ENCODE measurements at places on chromosomes 2 and 18.

DNA sequence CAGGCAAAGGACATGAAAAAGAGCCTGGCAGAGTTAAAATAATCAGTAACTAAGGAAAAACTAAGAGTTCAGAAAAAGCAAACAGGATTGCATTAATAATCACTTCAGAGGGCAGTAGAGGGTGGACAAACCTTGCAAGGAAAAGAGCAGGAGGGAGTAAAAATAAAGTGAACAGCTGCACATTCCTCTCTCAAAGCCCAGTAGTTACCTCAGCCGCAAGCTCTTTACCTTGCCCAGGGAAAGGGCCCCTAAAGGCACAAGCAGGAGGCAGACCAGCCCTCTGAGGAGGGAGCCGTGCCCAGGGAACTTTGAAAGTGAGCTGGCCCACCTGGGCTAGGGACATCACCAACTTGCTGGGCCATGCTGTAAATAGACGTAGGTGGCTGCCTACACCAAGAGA, 196.9 kb downstream of the C1D start:
- no peak for DNase-seq

DNA sequence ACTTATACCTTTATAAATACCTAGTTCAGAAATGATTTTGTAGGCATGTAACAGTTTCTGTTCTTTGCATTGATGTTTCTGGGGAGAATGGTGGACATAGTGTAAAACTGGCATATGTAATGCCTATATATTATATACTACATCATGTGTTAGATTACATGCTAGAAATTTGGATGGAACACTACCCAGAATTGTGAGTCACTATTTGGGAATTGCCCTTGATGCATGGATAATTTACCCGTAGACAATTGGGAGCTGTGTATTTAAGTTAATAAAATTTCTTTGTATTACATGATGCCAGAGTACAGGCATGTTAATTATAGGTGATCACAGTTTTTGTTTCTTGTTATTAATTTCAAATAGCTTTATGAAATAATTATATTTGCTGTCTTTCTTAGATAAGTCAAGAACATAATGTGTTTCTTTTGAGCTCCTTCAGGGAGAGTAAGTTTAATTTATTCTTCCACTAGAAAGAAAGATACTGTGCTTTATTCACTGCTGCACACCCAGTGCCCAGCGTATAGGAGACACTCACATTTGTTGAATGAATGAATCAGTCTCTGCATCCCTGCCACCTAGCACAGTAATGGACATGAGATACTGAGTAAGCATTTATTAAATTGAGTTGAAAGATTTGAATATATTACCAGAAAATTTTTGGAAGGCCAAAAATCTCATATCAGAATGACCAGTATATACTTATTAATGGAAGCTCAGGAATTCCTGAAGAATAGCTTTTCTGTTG, 16.9 kb downstream of the ACSL3 start:
- no peak for DNase-seq

DNA sequence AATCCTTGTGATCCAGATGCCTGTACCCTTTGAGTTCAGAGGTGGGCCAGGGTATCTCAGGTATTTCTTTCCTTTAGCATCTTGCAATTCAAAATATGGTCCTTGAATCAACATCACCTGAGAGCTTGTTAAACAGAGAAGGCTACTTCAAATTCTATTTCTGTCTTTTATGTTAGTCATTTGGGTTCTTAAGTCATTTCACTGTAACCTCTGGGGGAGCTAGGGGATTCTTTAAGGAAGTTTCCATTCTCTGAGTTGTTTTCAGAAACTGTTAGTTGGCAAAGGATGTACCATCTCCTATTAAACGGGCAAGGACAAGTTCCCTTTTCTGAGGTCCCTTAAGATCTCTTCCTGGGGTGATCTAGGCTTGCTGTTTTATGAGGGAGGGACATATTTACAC, 16.6 kb downstream of the CFLAR start:
- DNase-seq, result no peak

DNA sequence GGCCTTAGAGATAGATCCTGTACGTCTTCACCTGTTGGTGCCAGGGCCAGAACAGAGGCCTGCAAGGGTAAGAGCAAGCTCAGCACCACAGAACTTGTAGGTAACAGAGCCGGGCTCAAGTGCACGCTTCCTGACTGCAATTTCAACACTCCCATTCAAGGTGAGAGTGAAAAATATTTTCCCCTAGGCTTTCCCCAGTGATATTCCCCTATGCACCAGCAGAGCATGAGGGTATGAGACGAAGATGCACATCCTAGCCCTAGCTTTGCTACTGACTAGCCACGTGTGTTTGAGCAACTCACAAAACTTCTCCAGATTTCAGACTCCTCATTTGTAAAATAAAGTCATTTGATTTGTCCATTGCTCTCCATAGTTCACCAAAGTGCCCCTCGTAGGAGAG, 411.6 kb downstream of the ZNF521 start:
- DNase-seq, result no peak

GRCh38 chr2:152418688-152419087, 83.7 kb downstream of the FMNL2 start:
- no peak for DNase-seq

GRCh38 chr2:224401641-224402342, at the start of gene FAM124B:
Gene FAM124B (minus strand): TSS chr2:224402107. CDS start chr2:224401768, 339 bp downstream.
- DNase-seq, result peak; percentile 32

- peak; percentile 33 for DNase-seq
Measured at GRCh38 chr18:6055711-6056110, 160.4 kb upstream of the TMEM200C start.

GRCh38 chr2:117885308-117885707, 70.8 kb downstream of the DDX18 start:
- DNase-seq, result no peak

GRCh38 chr2:69222953-69223658, 163.9 kb downstream of the GFPT1 start:
- DNase-seq, result no peak

DNA sequence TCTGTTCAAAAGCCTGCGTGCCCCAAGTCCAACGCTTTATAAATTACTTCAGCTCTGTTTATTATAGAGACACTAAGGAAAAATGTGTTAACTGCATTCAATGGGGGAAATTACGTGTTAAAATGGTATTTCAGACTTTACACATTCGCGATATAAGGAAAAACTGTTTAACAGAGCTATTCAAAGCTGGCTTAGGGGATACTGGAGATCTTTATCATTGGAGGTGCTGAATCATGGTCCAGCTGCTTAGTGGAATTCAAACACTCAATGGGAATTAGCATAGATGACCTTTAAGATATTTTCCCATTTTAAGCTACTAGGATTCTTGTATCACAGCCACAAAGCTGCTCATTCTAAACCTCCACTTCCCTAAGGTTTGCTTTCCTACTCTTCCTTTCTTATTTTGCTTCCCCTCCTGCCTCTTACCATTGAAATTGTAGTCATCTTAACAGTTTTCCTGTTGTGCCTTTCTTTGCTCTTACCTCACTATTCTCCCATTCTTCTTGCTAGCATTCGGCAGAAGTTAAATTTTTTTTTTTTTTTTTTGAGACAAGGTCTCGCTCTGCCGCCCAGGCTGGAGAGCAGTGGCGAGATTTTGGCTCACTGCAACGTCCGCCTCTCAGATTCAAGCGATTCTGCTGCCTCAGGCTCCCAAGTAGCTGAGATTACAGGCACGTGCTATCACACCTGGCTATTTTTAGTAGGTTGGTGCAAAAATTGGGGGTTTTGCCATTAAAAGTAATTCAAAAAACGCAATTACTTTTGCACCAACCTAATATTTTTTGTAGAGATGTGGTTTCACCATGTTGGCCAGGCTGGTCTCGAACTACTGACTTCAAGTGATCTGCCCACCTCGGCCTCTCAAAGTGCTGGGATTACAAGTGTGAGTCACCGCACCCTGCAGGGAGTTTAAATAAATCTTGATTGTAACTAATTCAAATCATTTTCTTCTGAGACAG, 6.5 kb downstream of the SULT6B1 start:
- no peak for DNase-seq

DNA sequence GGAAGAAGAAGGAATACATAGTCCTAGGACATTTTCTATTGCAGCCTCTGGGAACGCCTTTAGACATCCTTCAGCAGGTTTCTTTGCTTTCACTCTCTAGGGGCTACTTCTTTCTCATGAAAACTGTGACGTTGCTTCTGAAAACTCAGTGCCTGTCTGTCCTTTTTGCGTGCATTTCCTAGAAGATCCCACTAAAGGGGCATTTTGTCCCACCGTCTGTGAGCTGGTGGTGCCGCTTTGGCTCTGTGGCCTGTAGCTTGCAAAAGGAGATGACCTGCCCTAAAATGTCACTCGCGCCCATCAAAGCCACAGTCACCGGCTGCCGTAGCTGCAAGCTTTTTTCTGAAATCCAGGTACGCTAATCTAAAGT, 579 bp downstream of the STAT4 start:
- no peak for DNase-seq

GRCh38 chr2:150584081-150584480, 96.6 kb upstream of the RND3 start:
- no peak for DNase-seq

DNA sequence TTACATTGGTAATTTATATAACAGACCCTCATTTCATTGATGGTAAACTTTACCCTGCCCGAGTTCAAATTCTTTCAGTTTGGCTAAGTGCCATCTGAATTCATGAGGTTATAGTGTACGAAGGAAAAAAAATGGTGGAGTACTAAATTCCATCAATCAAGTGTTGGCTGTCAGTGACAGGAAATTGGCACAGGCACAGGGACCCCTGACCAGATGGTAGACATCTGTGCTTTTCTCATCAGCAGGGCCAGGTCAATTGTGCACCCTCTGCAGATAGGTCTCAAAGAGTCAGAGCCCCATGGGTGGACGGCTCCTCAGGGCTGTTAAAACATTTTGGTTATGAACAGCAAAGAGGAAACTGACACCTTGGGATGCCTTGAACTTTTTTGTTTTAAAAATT, 439.2 kb downstream of the SETBP1 start:
- no peak for DNase-seq

DNA sequence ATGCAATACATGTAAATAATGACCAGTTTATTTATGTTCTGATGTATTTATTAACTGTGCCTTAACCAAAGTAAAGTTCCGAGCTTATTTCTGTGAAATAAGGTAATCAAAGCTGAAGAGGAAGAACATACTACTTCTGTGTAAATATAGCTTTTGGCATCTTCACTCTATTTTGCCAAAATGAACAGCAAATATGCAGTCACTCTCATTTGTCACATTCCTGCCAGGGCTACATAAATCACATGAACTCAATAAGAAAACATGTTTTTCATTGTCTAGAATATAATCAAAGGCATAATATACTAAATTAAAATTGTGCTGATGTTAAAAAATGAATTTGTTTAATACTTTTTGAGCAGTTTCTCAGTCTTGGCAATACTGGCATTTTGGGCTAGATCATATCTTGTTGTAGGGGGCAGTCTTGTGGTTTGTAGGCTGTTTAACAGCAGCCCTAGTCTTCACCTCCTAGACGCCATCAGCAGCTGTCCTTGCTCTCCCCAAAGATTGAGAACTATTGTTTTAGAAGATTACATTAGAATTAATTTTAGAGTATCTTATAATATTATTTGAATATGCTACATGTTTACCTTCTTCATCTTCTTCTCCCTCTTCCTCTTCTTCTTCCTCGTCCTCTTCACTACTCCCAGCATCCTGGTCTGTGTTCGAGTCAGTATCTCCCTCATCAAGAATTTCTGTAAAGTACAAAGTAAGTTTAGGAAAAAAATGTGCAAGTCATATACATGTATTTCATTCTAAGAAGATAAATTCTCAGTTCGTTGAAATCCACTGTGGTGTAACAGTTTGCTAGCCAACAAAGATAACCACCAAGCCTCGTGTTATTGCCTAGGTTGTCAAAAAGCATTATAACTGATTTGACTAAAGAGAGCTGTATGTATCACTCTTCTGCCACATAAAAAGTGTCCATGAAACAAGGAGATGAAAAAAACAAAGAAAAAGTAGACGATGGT, 41.5 kb downstream of the CWC22 start:
- DNase-seq, result no peak

DNA sequence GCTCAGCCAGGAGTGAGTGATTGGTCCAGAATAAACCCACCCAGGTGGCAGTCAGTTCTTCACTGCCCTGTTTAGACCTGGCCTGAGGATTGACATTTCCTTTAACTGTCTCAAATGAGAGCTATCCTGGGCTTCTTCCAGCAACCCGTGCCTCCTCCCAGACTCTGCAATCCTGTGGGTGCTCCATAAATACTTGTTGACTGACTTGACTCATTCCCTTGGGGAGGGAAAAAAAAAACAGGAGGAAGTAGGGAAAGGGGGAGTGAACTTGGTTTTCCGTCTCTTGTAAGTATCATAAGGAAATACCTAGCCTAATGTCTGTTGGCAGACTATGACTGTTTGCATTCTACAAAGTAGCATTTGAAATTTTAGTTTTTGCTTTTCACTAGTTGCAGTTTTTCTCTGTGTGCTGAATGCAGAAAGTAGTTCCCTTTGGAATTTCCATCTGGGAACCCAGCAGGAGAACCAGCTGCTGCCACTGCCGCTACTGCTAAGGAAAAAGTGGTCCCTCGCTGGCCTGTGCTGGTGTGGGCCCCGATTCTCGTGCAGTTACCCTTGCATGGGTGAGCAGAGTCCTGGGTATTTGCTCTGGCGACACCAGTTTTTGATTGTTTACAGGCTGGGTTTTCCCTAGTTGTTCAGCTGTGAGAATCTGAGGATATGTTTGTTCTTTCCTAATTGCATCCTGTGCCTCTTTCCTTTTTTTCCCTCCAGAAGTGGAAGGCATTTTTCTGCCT, 78.8 kb downstream of the TGOLN2 start:
- DNase-seq, result peak; percentile 93

DNA sequence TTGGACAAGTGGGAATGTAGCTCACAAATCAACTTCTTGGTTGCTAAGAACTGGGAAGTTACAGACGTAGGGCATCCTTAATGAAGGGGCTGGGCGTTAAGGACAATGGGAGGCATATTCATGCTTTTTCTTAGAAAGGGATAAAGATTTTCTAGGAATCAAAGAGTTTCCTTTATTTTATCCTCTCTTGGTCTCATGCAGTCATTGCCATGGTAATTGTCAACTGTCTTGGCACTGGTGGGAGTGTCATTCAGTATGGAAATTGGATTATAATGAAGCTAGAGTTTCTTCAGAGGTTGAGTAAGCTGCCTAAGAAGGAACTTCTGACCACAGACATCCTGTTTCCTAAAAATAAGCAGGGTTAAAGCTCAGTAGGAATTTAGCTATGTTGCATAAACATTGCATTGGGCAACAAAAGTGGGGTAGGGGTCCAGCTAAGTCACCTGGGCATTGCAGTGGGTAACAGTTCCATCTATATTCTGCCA, 114.0 kb downstream of the LYPD6B start:
- no peak for DNase-seq

- no peak for DNase-seq
Measured at GRCh38 chr2:200297989-200298388, 8.5 kb upstream of the SPATS2L start.

GRCh38 chr2:230627806-230628724, 84.6 kb upstream of the CAB39 start:
- no peak for DNase-seq

All from stromal cell of bone marrow (primary cell).